Stimulated activated CD4-positive, alpha-beta T cell treated with anti-CD3 and anti-CD28 coated beads, Interleukin-1b, Interleukin-23, amount 100 ng/mL, for 24 hours (primary cell): ENCODE measurements at places on chromosomes 5 and 9.

- DNase-seq = no peak
Measured at GRCh38 chr5:110817459-110817858, 78.7 kb downstream of the SLC25A46 start.

DNA sequence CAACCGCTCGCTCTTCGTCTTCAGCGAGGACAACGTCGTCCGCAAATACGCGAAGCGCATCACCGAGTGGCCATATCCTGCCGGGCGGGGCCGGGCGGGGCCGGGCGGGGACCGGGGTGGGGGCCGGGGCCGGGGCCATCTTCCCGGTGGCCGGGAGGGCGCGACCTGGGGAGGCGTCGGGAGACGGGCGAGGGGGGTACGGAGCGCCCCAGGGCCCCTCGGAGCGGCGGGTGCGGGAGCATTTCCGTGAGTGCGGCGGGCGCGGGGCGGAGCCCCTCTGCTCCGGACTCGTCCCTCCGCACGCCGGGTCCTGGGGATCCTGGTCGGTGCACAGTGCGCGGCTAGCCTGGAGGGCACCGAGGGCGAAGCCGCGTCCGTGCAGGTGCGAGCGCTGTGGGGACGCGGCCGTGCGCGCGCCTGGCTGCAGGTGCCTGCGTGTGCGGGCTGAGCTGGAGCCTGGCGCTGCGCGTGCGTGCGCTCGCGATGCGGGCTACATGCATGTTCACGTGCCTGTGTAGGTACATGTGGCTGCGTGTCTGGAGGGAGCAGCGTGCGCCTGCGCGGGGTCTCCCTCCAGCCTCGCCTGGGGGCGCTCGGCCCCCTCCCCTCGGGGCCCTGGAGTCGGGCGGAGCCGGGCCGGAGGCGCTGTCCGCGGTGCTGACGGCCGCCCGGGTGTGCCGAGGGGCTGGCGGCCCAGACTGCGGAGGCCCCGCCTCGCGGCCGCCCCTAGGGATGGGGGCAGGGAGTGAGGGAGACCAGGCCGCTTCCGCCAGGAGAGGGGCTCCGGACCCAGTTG, 762 bp downstream of the CACNA1B start:
- no peak for DNase-seq

- no peak for DNase-seq
Measured at GRCh38 chr9:20384642-20385041, 237.7 kb downstream of the MLLT3 start.

DNA sequence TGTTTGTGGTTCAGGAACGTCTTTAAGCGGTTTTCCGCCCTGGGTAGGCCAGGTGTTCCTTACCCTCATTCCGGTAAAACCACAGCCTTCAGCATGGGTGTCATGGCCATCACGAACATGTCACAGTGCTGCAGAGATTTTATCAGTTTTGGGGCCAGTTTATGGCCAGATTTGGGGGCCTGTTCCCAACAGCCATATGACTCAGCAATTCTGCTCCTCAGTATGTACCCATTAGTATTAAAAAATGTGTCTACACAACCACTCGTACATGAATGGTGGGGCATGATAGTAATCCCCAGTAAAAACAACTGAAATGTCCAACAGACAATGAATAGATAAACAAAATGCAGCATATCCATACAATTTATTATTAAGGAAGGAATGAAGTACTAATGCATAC, 51.9 kb upstream of the TTC23L start:
- DNase-seq = no peak
